ENCODE measurements at places on chromosomes 3 and 15. TPM values are rescaled to one million over a fixed set of nuclear protein-coding genes. Genes with fewer than 3 reads are reported as not detected.

GOLGA6L9 gene
- total RNA-seq = 9.3 TPM

ZIC4 gene
- not detected for total RNA-seq

CILP gene
- total RNA-seq = 129 TPM

CATSPER2 gene
- 9.1 TPM for total RNA-seq

LIPC gene
- total RNA-seq = not detected

SLC38A3 gene
- total RNA-seq = 2.0 TPM

- H3K27me3 ChIP-seq = no peaks in the 10 kb centered on the region
- peaks cover 32% of the 10 kb centered on the region for H3K4me1 ChIP-seq
- peak overlapping the region; percentile 98 for H3K27ac ChIP-seq
- DNase-seq = no peak
- no peaks in the 10 kb centered on the region for H3K36me3 ChIP-seq
Observed at GRCh38 chr3:185585518-185585858, 607 bp upstream of the SENP2 start.

DNA sequence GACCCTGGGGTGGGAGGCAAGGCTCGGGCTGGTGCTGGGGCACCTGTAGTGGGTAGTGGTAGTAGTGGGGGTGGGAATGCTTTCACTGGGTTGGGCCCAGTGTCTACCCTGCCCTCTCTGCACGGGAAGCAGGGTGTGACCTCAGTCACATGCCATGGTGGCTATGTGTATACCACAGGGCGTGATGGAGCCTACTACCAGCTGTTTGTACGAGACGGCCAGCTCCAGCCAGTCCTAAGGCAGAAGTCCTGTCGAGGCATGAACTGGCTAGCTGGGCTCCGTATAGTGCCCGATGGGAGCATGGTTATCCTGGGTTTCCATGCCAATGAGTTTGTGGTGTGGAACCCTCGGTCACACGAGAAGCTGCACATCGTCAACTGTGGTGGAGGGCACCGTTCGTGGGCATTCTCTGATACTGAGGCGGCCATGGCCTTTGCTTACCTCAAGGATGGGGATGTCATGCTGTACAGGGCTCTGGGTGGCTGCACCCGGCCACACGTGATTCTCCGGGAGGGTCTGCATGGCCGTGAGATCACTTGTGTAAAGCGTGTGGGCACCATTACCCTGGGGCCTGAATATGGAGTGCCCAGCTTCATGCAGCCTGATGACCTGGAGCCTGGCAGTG, 5.2 kb downstream of the DALRD3 start:
- no peaks in the 10 kb centered on the region for H3K36me3 ChIP-seq
- no peaks in the 10 kb centered on the region for H3K27me3 ChIP-seq
- H3K4me3 ChIP-seq = no peak overlapping the region
- no peak for DNase-seq
- H3K27ac ChIP-seq = no peak overlapping the region
- H3K4me1 ChIP-seq = peaks cover 41% of the 10 kb centered on the region

DNA sequence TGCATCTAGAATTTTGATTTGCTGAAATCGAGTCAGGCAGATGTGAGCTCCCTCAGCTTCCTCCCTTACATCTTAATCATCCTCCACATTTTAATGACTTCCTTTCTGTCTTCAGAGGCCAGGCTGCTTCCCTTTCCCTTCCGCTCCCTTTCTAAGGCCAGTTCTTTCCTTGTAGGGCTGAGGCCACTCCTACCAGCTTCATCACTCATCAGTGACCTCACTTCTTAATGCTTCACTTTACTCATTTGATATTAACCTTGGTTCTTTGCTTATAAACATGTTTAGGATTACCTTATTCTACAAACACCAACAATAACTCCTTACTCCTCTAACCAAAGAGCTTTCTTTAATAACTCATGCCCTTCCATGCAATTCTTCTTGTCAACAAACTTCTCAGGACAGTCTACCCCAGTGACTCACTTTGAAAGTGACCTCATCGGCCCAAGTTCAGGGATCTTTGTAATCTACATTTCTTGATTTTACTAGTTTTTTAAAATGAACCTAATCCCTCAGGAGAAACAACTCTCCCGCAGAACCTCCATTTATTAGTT, 23.9 kb downstream of the ILDR1 start:
- peaks cover 22% of the 10 kb centered on the region for H3K4me1 ChIP-seq
- no peaks in the 10 kb centered on the region for H3K27me3 ChIP-seq
- no peak overlapping the region for H3K4me3 ChIP-seq
- H3K27ac ChIP-seq = no peak overlapping the region

DNA sequence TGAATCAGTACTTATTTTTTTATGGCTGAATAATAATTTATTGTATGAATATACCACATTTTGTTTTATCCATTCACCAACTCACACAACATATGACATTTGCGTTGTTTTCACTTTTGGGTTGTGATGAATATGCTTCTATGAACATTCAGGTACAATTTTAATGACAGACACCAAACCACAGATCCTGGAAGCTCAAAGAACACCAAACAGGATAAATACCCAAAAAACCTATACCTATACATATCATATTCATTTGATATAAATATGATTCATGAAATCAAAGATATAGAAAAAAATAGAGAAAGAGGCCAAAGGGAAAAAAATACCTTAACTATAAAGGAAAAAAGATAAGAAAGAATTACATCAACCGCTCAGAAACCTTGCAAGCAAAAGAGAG, 35.8 kb downstream of the FAM240A start:
- no peak overlapping the region for H3K4me3 ChIP-seq
- no peaks in the 10 kb centered on the region for H3K27me3 ChIP-seq
- H3K27ac ChIP-seq = no peak overlapping the region
- DNase-seq = no peak
- H3K4me1 ChIP-seq = no peaks in the 10 kb centered on the region

GRCh38 chr15:65212097-65212496, 824 bp upstream of the CILP start:
- no peaks in the 10 kb centered on the region for H3K27me3 ChIP-seq
- H3K36me3 ChIP-seq = no peaks in the 10 kb centered on the region
- peaks cover 38% of the 10 kb centered on the region for H3K4me1 ChIP-seq
- DNase-seq = no peak

- no peak overlapping the region for H3K27ac ChIP-seq
- no peak overlapping the region for H3K4me3 ChIP-seq
- DNase-seq = no peak
- H3K4me1 ChIP-seq = no peaks in the 10 kb centered on the region
- H3K27me3 ChIP-seq = no peaks in the 10 kb centered on the region
Observed at GRCh38 chr15:43150191-43150929, 17.0 kb downstream of the TMEM62 start.

GRCh38 chr3:4271834-4272233, 31.3 kb upstream of the SETMAR start:
- DNase-seq = no peak
- no peak overlapping the region for H3K4me3 ChIP-seq
- no peaks in the 10 kb centered on the region for H3K27me3 ChIP-seq
- H3K27ac ChIP-seq = no peak overlapping the region
- H3K36me3 ChIP-seq = no peaks in the 10 kb centered on the region

- H3K27ac ChIP-seq = no peak overlapping the region
- no peak overlapping the region for H3K4me3 ChIP-seq
- H3K4me1 ChIP-seq = peaks cover 42% of the 10 kb centered on the region
- H3K27me3 ChIP-seq = no peaks in the 10 kb centered on the region
- no peaks in the 10 kb centered on the region for H3K36me3 ChIP-seq
Observed at GRCh38 chr3:57046101-57046765, 14.2 kb upstream of the SPATA12 start.

- H3K4me1 ChIP-seq = peaks cover 42% of the 10 kb centered on the region
- H3K4me3 ChIP-seq = peak within 1 kb of the TSS; percentile 74
- H3K27me3 ChIP-seq = no peaks in the 10 kb centered on the region
- H3K36me3 ChIP-seq = no peaks in the 10 kb centered on the region
- no peak for DNase-seq
Observed at GRCh38 chr3:191329654-191330529, at the start of gene UTS2B. UTS2B (minus strand) TSS chr3:191330526; CDS start chr3:191282189, 48,337 bp downstream.

DNA sequence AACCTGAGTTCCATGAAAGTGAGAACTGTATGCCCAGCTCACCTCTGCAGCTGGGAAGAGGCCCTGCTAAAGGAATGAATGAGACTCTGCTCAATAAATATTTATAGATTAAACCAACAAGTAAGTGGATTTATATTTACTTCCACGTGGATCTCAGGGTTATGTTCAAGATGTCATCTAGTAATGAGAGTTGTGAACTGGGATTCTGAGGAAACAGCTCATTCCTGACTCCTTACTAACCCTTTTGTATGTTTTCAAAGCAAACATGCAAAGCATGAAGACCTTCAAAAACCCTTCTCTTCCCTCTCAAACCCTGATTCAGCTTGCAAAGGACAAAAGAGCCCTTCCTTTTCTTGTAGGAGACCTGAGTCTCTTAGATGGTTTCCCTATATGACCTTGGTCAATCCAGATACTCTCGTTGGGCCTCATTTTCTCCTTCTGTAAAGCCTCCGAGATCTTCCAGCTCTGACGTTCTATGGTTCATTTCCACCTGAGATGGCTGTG, 53.4 kb downstream of the LSM3 start:
- H3K27me3 ChIP-seq = no peaks in the 10 kb centered on the region
- H3K4me1 ChIP-seq = no peaks in the 10 kb centered on the region
- DNase-seq = no peak
- no peaks in the 10 kb centered on the region for H3K36me3 ChIP-seq
- H3K27ac ChIP-seq = no peak overlapping the region

DNA sequence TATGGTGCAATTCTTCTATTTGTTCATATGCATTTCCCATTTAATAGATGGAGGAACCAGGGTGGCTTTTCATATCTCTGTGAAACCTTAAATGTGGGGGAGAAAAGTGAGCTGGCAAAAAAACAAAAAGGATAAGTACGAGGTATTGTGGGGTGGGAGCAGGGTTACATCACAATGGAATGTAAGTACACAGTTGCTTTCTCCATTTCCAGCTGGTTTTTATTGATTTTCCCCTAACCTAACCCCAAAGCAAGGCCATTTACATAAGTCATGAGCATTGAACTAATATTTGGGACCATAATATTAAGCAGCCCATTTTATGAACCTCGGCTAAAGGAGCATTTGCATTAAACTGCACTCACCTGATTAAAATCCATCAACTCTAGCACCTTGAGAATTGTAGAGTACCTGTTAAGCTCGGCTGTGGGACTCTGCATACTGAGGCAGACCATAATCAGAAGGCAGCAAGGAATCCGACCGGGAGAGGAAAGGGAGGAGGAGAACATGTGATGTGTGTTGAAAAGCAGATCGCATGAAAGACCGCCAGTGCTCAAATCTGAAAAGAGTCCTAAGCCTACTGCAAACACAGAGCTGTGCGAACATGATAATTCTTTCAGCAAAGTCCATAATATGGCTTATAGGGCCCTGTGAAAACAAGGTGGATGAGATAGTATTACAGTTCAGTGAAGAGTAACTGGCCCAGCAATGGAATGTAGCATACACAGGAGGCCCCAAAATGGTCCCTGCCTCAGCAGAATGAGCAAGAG, 513.4 kb downstream of the FHIT start:
- DNase-seq = no peak
- no peaks in the 10 kb centered on the region for H3K27me3 ChIP-seq
- no peak overlapping the region for H3K4me3 ChIP-seq

DNA sequence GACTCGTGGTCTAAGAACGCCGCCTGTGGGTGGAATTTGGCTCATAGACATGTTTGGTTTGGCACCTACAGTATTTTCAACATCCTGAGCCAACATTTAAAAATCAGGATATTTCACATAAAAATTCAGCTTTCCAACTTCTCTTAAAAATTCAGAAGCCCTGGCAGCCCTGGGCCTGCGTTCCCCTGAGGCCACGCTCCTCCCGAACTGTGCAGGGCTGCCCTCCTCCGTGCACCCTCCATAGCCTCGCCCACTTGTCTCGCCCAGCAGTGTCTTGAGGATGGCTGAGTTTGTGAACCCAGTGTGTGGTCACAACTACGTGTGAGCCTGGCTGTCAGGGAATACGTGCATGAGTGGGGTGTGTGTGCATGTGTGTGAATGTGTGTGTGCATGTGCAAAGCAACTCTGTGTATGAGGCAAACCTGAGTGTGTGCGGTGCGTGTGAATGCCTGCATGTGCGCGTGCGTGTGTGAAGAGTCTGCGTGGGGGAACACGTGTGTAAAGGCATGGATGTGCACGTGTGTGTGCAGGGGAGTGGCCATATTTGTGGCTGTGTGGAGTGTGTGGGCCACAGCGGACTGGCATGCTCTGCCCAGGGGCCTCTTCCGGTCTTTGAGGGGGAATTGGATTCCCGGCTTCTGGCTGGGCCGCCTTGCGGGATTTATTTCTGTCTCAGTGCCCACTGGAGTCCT, 30.9 kb downstream of the PTH1R start:
- DNase-seq = no peak
- no peak overlapping the region for H3K4me3 ChIP-seq
- no peaks in the 10 kb centered on the region for H3K36me3 ChIP-seq
- no peaks in the 10 kb centered on the region for H3K27me3 ChIP-seq
- H3K4me1 ChIP-seq = peaks cover 20% of the 10 kb centered on the region

- peaks cover 69% of the 10 kb centered on the region for H3K4me1 ChIP-seq
- peaks cover 8% of the 10 kb centered on the region for H3K36me3 ChIP-seq
- H3K27me3 ChIP-seq = no peaks in the 10 kb centered on the region
Observed at GRCh38 chr15:98904544-98904943, 103.0 kb downstream of the PGPEP1L start.

GRCh38 chr3:45785605-45786150, 10.7 kb downstream of the SLC6A20 start:
- H3K4me1 ChIP-seq = no peaks in the 10 kb centered on the region
- H3K27me3 ChIP-seq = no peaks in the 10 kb centered on the region
- H3K27ac ChIP-seq = no peak overlapping the region
- no peak overlapping the region for H3K4me3 ChIP-seq
- no peaks in the 10 kb centered on the region for H3K36me3 ChIP-seq
- DNase-seq = peak; percentile 82

DNA sequence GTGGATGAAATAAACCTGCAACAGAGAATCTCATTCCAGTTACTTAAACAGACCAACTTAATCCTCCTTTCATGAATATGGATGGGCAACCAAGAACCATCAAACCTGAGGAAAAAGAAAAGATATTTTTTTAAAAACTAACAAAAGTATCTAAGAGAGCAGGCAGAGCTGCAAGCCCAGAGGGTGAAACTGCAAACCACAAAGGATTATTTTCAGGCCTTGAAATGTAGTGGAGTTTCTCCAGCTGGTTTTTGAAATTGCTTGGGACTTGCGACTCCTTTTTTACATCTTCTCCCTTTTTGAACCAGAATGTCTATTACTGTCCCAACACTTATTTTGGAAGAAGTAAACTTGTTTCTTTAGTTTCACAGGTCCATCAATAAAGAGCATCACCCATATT, 87.4 kb downstream of the STAG1 start:
- H3K4me1 ChIP-seq = peaks cover 9% of the 10 kb centered on the region
- no peak for DNase-seq
- H3K27me3 ChIP-seq = no peaks in the 10 kb centered on the region

DNA sequence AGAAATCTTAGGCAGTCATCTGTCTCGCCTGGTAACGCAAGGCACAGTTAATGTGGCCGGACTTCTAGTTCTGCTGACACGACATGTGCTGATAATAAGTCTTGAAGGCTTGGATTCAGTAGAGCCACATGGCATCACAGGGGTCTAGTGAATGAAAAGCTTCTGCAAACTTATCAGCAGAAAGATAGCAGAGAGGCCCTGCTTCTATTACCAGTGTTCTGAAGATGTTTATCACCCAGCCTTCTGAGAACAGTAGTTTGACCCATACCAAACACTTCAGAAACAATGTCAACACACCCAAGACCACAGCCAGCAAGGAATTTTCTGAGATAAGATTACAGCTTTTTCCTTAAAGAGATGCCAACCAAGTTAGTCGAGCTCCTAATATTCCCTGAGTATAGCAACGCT, 102.7 kb upstream of the UMPS start:
- no peaks in the 10 kb centered on the region for H3K4me1 ChIP-seq
- no peak for DNase-seq
- H3K4me3 ChIP-seq = no peak overlapping the region

GRCh38 chr3:184717399-184717983, 5.6 kb upstream of the MAGEF1 start:
- H3K4me3 ChIP-seq = no peak overlapping the region
- H3K27me3 ChIP-seq = no peaks in the 10 kb centered on the region
- peak overlapping the region; percentile 53 for H3K27ac ChIP-seq
- peaks cover 17% of the 10 kb centered on the region for H3K4me1 ChIP-seq

Measured in vagina (tissue), 2 donors.